ENCODE measurements at places on chromosomes 12 and 14.

DNA sequence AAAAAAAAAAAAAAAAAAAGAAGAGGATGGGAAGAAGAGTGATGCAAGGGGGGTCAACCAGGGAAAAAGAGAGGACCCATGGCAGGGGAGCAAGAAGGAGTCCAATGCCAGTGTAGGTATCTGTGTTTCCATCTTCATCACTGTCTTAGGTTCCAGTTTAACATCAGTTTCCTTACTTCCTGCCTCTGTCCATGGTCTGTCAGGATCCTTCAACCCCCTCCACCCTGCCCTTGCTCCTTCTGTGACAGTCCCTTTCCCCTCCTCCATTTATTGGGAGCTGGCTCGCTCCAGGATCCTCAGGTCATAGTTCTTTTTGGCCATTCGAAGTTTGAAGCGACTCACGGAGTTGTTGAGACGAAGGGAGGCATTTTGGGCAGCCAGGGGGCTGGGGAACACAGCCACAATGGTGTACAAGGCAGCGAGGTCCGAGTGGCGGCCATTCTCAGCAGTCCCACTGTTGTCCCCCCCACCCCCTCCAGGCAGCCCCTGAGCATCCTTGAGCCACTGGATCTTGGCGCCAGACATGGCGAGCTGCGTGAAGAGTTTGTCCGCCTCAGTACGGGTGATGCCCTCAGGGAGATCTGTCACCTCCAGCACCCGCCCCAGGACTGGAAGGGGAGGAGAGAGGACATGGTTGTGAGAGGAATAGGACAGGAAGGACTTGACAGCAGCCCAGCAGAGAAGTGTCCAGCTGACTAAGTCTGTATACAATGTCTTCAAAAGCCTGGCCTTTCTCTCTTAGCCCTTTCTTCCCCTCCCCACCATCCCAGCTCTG lies 3.7 kb upstream of the STAC3 start:
- DNase-seq: no peak

GRCh38 chr12:88393017-88393767 lies 187.1 kb downstream of the KITLG start:
- no peak for DNase-seq

DNA sequence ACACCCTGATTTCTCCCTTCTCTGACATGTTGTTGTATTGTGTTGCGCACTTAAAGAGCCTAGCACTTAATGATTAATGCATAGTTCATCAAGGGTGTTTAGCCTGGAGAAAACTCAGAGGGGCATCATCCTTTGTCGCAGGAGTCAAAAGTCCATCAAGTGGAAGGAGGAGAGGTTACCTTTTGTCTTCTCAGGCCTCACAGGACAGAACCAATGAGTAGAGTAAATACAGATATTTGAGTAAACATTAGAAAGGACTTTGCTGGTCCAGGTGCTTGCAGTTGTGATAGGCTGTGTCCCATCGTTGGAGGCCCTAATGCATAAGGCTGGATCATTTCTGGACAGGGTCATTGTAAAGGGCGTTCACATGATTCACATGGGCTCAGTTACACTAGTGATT lies 430.9 kb downstream of the PCNX1 start:
- DNase-seq: no peak

GRCh38 chr12:68630050-68630449 lies 19.4 kb downstream of the RAP1B start:
- no peak for DNase-seq

- no peak for DNase-seq
Measured at GRCh38 chr12:3598896-3599860, 108.2 kb downstream of the PRMT8 start.

- DNase-seq: no peak
Measured at GRCh38 chr12:92625639-92626310, 77.0 kb upstream of the PLEKHG7 start.

DNA sequence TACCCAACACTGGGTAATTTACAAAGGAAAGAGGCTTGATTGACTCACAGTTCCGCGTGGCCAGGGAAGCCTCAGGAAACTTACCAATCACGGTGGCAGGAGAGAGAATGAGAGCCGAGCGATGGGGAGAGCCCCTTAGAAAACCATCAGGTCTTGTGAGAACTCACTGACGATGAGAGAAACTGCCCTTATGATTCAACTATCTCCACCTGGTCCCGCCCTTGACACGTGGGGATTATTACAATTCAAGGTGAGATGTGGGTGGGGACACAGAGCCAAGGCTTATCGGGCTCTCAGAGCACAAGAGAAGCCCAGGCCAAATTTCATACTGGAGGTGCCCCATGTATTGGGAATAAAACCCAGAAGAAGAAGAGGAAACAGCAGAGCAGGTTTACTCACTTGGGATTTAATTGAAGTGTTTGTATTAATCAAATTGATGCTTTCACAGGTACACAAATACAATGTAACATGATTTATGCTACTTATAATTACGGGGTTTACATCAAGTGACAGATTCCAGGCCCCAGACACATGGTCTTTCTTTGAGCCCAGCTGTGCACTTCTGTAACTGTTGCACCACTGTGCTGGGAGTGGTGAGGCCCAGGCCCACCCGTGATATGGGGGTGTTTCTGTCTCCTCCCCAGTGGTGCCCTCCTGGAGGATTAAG lies 8.2 kb upstream of the CCDC85C start:
- peak; percentile 5 for DNase-seq

DNA sequence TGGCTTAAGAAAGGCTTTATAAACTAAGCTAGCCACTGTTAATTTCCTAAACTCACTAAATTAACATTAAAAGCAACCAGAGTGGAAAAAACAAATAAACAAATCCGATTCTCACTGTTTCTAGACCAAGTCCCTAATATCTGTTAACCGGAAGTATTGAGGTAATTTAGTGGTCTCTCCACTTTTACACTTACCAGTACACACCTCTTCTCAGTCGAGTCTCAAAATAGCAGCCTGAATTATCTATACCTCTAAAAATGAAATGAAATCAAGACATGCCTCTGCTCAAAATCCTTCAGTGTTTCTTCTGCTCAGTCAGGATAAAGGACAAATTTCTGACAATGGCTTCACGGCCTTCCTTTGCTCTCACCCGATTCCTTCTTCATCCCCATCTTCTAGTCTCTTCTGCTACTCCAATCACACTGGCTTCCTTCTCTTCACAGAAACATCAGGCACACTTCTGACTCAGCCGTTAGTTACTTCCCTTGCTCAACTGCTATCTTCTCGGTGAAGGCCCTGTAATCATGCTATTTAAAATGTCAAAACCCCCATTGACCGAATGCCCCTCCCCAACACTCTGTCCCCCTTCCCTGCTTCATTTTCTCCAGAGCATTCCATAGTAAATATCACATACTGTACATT lies 161.3 kb downstream of the KITLG start:
- no peak for DNase-seq

DNA sequence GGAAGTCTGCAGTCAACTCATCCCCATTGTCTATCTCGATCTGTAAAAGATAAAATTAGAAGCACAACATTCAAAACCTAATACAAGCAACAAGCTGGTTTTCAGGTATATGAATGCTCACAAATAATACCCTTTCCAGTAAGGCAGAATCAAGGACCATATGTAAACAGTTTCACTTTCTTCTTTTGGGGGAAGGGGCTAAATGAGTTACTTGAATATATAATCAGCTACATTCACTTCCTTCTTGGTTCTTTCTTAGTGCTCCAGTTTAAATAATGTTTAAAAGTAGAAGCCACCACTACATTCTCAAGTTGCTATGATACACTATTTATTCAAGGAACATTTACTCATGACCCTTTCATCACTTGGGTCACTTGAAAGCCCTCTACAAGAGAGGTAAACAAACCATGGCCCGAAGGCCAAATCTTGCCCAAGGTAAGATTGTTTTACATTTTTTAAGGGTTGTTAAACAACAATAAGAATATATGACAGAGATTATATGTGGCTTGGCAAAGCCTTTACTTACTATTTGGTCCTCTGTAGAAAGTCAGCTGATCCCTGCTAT lies 10.3 kb downstream of the TWF1 start:
- no peak for DNase-seq

- DNase-seq: no peak
Measured at GRCh38 chr14:63180011-63180410, 24.2 kb upstream of the RHOJ start.

DNA sequence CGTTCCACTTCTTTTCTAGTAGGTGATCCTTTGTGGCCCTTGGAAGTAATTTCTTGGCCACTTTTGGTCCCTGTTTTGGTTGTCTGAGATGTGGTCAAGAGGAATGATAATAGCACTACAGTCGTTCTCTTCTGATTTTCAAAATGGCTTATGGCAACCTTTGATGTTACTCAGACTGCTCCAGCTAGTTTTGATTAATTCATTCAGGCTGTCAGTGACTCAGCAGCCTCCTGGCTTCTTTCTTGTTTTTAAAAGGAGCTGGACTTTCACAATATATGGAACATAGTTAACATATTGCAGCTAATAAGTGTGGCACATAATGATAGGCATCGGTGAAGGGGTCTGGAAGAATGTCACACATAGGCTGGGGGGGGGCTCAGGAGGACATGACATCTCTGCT lies 47.3 kb downstream of the WDR20 start:
- no peak for DNase-seq

DNA sequence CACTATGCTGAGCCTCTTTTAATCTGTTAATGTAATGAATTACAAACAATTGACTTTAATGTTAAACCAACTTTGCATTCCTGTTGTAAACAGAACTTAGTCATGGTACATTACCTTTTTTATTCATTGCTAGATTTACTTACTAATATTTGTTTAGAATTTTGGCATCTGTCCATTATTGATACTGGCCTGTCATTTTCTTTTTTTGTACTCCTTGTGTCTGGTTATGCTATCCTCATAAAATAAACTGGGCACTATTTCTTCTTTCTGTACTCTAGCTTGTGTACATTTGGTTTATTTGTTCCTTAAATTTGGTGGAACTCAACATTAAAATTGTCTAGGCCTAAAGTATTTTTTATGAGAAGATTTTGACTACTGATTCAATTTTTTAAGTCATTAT lies 32.1 kb downstream of the SPATA7 start:
- peak; percentile 15 for DNase-seq

DNA sequence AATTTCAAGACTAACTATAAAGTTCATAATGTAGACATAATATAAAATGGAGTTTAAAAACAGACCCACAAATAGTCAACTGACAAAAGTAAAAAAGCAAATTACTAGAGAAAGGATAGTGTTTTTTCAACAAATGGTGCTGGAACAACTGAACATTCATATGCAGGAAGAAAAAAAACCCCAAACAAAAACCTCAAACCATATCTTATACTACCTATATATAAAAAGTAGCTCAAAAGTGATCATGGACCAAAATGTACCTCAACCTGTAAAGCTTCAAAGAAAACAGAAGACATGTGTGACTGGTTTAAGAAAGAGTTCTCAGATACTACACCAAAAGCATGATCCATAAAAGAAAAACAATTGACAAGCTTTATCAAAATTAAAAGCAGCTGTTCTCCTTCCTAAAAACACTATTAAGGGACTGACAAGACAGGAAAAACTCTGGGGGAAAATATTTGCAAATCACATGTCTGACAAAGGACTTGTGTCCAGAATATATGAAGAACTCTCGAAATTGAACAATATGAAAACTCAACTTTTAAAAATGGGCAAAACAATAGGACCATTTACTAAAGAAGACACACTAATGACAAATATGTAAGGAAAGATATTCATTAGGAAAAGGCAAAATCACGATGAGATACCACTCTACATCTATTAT lies 22.7 kb upstream of the ARID4A start:
- no peak for DNase-seq

DNA sequence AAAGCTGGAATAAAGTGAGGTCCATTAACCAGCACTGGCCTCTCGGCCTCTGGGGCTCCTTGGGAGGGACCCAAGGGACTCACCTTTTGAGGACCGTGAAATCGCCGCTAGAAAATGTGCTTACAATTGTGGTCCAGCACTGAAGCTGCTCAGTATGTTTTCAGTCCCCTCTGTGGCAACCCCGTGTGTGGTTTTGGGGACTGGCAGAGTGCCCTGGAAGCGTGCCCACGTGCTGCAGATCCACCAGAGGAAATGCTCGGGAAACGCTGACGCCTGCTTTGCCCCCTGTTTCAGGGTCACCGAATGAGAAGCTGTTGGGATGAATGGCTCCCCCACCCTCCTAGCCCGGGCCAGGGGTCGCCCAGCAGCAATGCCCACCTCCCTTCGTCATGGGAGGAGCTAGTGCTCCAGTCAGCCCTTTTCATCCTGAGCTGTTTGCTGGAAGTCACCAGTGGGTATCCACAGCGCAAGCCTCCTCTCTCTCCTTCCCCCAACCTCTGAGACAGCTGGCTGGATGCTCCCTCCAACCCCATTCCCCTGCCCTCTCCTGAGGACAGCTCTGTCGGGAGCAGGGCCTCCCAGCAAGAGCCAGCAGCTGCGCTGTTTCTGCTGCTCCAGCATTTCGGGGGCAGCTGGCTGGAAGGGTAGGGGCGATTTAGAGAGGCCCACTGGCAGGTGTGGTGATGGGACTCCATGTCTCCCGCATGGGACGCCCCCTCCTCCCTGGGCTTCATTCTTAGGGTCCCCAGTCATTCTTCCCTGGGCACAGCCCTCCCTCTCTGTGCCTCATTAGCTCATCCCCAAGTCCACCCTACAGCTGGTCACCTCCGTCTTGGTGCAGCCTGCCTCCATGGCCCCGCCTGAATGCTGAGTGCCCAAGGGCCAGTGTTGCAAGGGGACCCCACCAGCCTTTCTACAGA lies 33.2 kb upstream of the PPP1R13B start:
- DNase-seq: no peak

DNA sequence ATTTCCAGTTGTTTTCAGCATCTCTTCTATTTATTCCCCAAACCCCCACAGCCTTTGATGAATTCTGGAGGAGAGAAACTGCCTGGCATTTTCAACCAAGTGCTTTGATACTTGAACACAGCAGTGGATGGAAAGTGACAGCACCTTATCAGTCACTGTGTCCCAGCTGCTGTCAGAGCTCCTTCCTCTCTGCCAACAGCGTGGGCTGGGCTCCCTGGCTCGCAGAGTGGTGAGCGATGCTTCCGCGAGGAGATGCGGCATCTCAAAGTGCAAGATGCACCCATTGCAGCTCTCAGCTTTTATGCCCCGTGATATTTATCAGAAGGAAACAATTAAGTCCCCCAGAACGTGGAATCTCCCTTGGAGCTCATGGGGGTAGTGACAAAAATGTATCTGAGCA lies 72.6 kb upstream of the TCL1A start:
- no peak for DNase-seq

All from NCI-H774 (cell line).